IMR-90 (cell line): ENCODE measurements at places on chromosomes 7 and 10.

GRCh38 chr10:118629211-118629610, 33.8 kb upstream of the PRLHR start:
- no peak for DNase-seq

DNA sequence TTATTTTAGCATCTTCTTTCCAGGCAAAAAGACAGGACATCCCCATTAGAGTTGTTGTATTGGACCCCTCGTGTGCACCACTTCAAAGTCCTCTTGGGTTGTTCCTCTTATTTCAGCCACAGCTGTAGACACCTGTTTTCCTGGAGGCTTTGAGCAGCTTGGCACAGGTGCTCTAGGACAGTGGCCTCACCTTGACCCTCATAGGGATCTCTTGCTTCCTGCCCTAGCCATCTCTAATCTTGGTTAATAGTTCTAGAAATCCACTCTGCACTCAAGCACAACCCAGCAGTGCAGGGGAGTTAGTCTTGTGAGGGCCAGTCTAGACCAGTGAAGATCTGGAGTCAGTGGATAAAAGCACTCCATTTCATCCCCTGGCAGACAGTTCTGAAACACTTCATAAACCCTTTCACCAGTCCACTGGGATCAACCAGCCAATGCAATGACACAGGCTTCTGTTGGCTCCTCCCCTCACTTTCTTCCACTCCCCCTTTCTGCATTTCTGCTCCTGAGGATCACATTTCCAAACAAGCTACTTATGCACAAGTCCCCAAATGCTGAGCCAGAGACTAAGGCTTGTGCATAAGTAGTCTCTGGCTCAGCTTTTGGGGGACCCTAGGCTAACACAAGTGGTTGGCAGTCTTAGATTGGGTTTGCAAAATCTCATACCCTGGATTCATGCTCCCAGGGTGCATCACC, 131.5 kb upstream of the LAMB4 start:
- no peak for DNase-seq

DNA sequence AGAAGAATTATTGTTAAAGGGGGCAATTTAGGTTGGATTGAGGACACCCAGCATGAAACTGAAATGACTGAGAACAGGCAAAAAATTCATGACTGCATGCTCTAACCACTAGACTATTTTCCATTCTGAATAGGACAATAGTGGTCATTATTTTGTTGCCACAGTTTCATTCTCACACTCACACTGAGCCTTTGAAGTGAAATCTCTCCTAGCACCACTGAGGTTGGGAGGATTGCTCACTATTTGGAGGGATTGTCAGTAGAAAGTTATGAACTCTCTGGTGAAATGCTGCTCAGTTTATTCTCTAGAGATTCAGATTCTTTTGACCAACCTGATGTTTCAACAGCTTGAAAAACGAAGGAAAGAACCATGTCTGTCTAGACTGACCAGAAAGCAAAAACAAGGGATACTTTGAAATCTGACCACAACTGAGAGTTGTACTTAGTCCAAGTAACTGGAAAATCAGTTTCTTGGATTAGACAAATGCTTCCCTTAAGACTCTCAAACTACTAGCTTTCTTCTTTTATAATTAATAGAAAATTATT, 191.2 kb downstream of the DYNC1I1 start:
- DNase-seq: no peak

- no peak for DNase-seq
Measured at GRCh38 chr7:95001815-95002561, 94.6 kb downstream of the PPP1R9A start.

DNA sequence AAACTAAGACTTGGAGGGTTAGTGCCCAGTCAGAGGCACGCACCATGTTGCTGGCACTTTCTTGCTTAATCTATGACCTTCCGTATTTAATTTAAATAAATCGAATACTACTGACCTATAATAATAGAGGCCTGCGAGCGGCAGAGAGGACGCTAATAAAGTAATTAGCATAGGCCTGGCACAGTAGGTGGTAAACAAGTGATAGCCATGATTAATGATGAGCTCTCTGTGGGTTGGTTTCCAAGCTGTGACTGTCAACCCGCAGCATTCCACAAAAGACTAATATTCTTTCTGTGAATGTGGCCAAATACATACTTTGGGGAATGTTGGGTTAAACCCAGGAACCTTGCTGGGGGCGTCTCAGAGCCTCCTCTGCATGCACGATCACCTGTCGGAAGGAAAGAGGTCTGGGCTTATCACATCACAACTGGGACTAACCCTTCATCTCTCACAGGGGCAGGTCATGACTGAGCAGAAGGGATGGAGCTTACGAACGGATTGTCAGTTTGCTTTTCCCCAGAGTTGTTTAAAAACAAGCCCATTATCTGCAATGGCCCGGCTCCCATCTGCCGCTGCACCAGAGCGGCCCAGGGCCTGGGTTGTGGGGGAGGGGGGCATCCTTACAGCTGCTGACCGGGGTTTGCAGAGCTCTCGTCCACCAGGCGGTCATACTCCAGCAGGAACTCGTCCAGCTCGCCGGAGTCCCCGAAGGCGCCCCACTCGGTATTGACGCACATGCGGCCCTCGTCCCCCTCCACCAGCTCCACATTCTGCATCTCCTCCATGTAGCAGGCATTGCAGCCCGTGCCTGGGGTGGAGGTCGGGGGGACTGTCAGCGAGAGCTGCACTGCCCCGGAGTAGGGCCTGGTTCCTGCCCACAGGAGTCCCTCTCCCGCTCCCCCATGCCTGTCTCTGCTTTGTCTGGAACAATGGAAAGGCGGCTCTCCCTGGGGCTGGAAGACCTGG, 6.2 kb upstream of the MYL7 start:
- DNase-seq: no peak

- peak; percentile 51 for DNase-seq
Measured at GRCh38 chr10:102311025-102311420, 65.7 kb downstream of the GBF1 start.

GRCh38 chr10:70053218-70053840, 683 bp downstream of the MACROH2A2 start:
- no peak for DNase-seq

DNA sequence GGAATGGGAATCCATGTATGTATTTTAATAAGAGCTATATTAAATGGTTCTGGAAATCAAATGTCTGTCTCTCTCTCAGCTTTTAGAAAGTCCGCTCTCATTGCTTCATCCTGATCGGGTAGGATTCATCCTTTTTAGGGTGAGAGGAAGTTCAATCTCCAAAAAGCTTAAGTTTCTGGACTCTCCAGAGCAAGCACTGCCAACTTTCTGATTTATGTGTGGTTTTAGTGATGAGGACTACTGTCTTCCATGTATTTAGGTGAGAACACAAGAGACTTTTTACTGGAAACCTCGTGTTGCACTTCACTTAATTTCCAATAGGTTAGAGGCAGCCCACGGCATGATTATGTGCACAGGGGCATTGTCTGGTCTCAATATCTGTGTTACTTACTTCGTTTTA, 267.9 kb downstream of the SUGCT start:
- DNase-seq: no peak

GRCh38 chr7:83130623-83131545, 31.8 kb downstream of the PCLO start:
- DNase-seq: no peak
